ENCODE measurements at places on chromosomes 6 and 20. TPM values are rescaled to one million over a fixed set of nuclear protein-coding genes. Genes with fewer than 3 reads are reported as not detected.

PXDC1 gene
- 3.8 TPM for total RNA-seq

AVP gene
- not detected for total RNA-seq

TTLL9 gene
- total RNA-seq: 0.61 TPM

UNC93A gene
- total RNA-seq: not detected

TCF15 gene
- not detected for total RNA-seq

ZKSCAN3 gene
- total RNA-seq: 5.6 TPM

RIMS4 gene
- not detected for total RNA-seq

MICA gene
- total RNA-seq: 9.0 TPM

PACSIN1 gene
- 0.20 TPM for total RNA-seq

DLL1 gene
- 0.53 TPM for total RNA-seq

BTN1A1 gene
- 0.46 TPM for total RNA-seq

LGSN gene
- total RNA-seq: not detected

OR2H2 gene
- not detected for total RNA-seq

OR10C1 gene
- not detected for total RNA-seq

SLPI gene
- total RNA-seq: not detected

DDO gene
- not detected for total RNA-seq

PRRT1 gene
- total RNA-seq: not detected

FITM2 gene
- 2.4 TPM for total RNA-seq

EEF1E1 gene
- 33.0 TPM for total RNA-seq

HS3ST5 gene
- not detected for total RNA-seq

TP53TG5 gene
- total RNA-seq: not detected

WRNIP1 gene
- total RNA-seq: 31.6 TPM

ZSCAN23 gene
- 0.49 TPM for total RNA-seq

OPN5 gene
- total RNA-seq: not detected

RIN2 gene
- total RNA-seq: 0.46 TPM

PMEPA1 gene
- total RNA-seq: 33.1 TPM

PTGIS gene
- total RNA-seq: not detected

HTR1E gene
- not detected for total RNA-seq

LY86 gene
- total RNA-seq: 58.1 TPM

PGC gene
- total RNA-seq: not detected
